ENCODE measurements at places on chromosomes 16 and 17. TPM values are rescaled to one million over a fixed set of nuclear protein-coding genes. Genes with fewer than 3 reads are reported as not detected.

DNA sequence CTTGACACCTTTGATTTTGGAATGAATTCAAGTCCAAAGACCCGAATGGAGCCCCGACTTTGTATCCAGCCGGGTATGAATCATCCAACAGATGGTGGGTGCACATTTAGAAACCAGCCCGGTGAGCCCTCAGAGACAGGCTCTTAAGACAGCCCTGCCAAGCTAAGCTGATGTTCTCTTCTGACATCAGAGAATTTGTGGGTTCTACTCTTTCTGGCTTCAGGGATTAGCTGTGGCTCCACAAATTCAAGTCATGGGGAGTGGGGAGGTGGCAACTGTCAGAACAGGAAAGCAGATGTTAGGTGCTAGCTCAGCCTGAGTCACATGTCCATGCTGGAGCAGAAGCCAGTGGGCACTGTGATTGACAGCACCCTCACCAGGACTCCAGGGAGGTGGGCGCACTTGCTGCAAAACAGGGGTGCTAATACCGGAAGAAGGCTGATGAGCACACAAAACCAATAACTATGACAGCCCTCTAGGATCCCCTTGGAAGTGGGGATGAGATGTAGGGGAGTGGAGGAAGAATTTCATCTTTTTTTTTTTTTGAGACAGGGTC, 31.4 kb upstream of the XYLT2 start:
- no peak for DNase-seq

DNA sequence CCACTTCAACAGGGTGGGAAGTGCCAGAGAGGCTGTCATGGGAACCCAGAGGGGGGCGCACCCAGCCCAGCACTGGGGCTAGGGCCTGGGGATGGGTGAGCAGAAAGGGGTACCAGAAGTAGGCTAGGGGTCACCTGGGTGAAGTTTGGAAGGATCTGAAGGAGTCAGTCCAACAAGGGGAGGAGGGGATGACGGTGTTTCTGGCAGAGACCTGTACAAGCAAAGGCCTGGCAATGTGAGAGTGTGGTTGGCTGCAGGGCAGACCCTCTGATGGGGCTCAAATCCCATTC, 13.4 kb upstream of the KATNB1 start:
- no peak for DNase-seq

GRCh38 chr17:75540923-75541503, 15.5 kb downstream of the LLGL2 start:
- no peak for DNase-seq

DNA sequence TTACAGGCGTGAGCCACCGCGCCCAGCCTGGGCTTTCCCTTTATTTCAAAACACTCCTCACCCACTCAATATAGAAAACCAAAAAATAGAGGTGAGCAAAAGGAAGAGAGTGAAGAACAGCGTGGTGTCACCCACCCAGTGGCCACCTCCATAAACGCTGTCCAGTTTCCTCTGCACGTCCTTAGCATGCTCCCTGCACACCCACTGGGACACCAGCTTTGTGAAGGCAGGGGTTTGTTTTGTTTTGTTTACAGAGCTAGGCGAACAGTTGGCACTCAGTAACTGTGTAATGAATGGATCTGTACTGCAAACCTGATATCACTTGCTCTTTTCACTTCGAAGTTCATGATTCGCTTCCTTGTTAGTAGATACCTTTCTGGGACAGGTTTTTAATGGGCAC, 73.0 kb downstream of the PRKCB start:
- DNase-seq, result no peak

DNA sequence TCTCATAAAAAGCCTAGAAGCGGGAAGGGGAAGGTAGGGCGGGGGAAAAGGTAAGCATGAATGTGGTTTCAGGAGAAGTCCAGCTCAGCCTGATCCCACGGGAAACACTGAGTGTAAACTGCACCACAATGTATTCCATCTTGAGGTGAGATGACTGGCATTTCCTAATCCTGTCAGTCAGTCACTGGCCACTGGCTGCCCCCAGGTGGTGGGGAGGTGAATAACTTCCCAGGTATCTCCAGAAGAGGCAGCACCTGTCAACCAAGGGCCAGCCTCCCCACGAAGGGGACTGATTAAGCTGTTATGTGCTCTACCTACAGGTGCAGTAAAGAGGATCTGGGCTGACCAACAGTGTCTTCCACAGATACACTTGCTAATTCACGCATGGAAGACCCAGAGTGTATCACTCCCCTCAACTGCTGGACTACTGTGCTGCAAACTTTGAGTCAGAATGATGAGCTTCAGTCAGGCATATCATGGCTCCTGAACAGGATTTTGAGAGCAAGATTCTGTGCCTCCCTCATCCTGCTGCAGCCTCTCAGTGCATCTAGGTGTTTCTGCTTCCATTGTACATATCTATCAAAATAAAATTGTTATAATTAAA, 108.5 kb upstream of the CCL2 start:
- DNase-seq, result no peak

DNA sequence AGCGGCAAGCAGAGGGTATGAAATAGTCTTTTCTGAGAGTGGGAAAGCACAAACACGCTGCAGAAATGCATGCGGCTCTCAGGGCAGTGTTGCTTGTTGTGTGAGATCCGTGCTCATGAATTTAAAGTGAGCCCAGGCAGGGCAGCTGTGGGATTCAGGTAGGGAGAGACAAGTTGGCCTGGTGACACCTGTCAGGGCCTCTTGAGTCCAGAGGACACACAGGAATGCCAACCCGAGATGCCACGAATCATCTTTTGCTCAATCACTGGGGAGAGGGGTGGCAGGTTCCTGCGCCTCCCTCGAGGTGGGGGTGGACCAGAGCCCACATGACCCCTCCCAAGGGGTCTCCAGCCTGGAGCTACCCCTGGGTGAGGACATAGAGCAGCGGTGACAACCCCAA, 211.9 kb downstream of the GSG1L start:
- DNase-seq, result no peak

DNA sequence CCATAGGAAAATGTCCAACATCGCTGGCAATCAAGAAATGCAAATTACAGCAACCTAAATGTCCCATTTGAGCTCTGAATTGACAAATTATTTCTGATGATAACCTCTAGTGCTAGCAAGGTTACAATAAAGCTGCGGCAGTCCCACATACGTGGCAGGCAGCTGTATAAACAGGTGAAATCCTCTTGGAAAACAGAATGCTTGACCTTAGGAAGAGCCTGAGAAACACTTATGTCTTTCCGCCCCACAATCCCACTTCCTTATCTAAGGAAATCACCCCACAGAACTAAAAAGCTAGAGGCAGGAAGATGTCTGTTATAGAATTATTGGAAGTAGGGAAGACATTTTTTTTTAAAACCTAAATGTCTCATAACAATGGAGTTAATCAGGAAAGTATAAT, 154.3 kb downstream of the KATNIP start:
- no peak for DNase-seq

DNA sequence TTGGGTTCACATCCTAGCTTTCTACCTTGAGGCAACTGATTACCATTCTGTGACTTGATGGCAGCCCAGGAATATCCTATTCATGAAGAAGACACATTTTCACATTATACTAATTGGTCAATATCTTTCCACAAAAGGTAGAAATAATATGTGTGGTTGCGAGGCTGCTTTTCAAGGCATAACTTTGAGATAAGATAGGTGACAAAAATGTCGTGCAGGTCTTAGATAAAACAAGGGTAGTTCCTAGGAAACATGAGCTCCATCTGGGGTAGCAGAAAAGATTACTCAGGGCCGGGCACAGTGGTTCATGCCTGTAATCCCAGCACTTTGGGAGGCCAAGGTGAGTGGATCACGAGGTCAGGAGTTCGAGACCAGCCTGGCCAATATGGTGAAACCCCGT, 22.3 kb upstream of the TEKT3 start:
- DNase-seq, result no peak

- no peak for DNase-seq
Observed at GRCh38 chr16:15887283-15887682, 1.1 kb downstream of the CEP20 start.

DNA sequence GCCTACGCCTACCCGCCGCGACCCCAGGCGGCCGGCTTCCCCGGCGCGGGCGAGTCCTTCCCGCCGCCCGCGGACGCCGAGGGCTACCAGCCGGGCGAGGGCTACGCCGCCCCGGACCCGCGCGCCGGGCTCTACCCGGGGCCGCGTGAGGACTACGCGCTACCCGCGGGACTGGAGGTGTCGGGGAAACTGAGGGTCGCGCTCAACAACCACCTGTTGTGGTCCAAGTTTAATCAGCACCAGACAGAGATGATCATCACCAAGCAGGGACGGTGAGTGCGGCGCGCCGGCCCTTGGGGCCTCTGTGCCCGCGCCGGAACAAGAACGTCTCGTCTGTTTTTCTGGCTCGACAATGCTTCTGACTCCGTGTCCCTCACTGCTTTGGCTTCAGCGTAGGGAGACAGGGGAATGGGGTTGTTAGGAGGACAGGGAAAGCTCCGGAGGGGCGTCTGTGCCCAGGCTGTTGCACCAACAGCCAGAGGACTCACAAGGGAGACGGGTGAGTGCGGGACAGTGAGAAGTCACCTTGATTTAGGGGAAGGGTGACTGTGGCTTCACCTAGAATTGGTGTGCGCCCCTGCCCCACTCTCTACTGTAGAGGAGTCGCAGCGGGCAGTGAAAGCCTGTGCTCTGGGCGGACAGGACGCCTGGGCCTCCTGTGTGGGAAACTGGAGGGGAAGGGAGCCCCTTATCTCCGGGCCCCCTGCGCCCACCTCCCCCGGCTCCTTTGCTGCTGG, 806 bp downstream of the TBX21 start:
- DNase-seq, result no peak

DNA sequence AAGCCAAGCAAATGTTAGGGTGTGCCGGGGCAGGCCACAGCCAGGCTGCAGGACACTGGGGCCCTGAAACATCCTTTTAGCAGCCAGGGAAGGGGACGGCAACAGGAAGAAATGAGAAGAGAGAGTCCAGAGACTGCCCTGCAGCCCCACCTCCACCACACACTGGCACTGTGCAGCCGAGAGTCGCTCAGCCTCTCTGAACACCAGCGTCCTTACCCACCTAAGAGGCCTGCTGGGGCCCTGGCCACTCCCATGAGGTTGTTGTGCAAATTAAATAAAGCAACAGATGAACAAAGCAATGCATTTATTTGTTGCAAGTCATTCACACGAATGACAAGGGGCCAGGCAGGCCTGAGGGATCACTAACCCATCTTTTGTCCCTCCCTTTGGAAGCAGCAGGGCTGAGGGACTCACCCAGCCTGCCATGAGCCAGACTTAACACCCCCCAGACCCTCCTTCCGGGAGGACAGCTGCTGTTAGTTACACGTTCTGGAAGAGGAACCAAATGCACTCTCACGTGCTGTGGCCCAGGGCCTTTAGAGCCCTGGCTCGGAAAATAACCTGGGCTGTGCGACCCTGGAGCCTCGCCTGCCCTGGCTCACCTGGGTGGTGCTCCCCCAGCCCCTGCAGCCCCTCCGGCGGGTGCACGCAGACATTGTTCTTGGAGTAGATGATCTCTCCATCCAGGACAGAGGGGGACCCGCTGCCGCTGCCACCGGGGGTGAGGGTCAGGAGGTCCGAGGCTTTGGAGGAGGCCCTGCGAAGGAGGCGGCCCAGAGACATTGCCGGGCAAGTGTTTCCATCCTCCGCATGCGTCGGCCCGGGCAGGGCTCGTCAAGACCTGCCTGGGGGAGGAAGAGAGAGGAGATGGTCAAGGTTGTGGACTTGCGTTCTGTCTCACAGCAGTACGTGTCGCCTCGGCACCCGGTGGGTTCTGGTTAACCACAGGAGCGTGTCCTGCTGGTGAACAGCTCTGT, 22.6 kb downstream of the TBC1D16 start:
- no peak for DNase-seq

DNA sequence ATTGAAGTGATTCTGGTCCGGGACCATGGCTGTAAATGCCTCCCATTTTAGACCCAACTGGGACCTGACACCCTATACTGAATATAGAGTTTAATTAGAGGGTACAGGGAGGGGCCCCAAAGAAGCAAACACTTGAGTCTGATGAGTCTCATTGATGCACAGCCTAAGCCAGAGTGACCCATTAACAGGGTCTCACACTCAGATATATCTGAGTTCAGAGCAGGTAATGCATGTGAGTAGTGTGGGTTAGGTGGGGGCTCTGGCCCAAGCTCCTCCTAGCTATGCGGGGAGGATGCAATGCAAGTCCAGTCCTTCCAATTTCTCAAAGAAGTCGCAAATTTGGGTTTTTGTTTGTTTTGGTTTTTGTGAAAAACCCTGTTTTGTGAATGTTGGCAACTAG, 17.1 kb upstream of the MARCHF10 start:
- no peak for DNase-seq

GRCh38 chr16:58499092-58499511, 841 bp upstream of the NDRG4 start:
- no peak for DNase-seq

The SLC6A2 gene
- not detected for polyA plus RNA-seq

The FAM117A gene
- polyA plus RNA-seq, result 2.2 TPM

The C1QBP gene
- 63.8 TPM for polyA plus RNA-seq

The CD300LB gene
- polyA plus RNA-seq, result not detected

The HS3ST3A1 gene
- polyA plus RNA-seq, result 4.0 TPM

All from BJ (cell line).